PC-9 (cell line): ENCODE measurements at places on chromosomes 7 and 10. TPM values are rescaled to one million over a fixed set of nuclear protein-coding genes. Genes with fewer than 3 reads are reported as not detected.

GRCh38 chr10:6052247-6053221 lies 9.6 kb downstream of the IL2RA start:
- DNase-seq, result peak; percentile 62
- peak overlapping the region; percentile 47; the same call in 1 of the 2 replicates for H3K4me3 ChIP-seq
- H3K27me3 ChIP-seq, result no peaks in the 10 kb centered on the region
- H3K4me1 ChIP-seq, result peaks cover 22% of the 10 kb centered on the region
- H3K27ac ChIP-seq, result peak overlapping the region; percentile 71

DNA sequence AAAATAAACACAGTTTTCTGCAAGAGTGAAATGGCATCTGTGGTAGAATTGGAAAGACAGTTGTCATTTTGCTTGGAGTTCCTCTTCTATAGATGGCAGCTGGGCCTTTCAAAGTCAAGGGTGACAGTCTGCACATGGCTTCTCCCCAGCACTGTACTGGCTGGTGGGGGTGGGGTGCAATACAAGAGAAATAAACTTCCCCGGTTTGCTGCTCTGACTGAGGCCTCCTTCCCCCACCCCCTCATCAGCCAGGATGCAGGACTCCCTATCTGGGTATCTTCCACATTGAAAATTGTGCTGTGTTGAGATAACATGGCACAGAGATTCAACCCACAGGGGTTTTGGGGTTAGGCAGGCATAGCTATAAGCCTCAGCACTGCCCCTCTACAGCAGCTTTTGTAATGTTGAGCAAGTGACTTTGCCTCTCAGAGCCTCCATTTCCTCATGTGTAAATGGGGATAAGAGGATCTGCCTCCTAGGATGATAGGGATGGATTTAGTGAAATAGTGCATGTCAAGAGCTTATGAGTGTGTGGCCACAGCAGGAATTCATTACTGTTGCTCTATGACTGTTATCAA lies 85.8 kb upstream of the WDR11 start:
- no peak overlapping the region for H3K4me3 ChIP-seq
- no peak overlapping the region for H3K27ac ChIP-seq
- no peak for DNase-seq
- H3K27me3 ChIP-seq, result peaks cover 6% of the 10 kb centered on the region

DNA sequence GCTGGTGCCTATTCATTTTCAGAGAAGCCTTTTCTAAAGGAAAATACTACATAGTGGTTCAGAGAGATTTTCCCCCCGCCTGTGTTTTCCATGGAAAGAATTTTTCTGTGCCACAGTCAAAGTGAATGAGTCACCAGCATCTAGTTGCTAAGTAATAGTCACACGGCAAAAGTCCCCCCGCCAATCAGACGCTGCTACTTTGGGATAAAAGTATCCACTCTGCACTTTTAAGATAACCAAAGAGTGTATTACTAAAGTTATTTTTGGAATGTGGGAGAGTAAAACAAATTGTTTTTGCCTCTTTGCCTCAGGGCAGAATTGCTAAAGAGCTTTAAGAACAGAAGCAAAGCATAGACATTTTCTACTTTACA lies 23.5 kb downstream of the ABLIM1 start:
- peak; percentile 95 for DNase-seq
- H3K4me1 ChIP-seq, result peaks cover 73% of the 10 kb centered on the region
- no peaks in the 10 kb centered on the region for H3K36me3 ChIP-seq
- H3K27ac ChIP-seq, result peak overlapping the region; percentile 88
- no peaks in the 10 kb centered on the region for H3K27me3 ChIP-seq

GRCh38 chr7:118153551-118154177 lies 30.3 kb upstream of the LSM8 start:
- no peaks in the 10 kb centered on the region for H3K27me3 ChIP-seq
- H3K4me1 ChIP-seq, result no peaks in the 10 kb centered on the region
- DNase-seq, result no peak
- no peak overlapping the region for H3K4me3 ChIP-seq

- DNase-seq, result no peak
- no peaks in the 10 kb centered on the region for H3K27me3 ChIP-seq
- peaks cover 25% of the 10 kb centered on the region for H3K4me1 ChIP-seq
- no peak overlapping the region for H3K4me3 ChIP-seq
- peak overlapping the region; percentile 72 for H3K27ac ChIP-seq
Observed at GRCh38 chr10:12271210-12271540, 75.2 kb downstream of the CDC123 start.

DNA sequence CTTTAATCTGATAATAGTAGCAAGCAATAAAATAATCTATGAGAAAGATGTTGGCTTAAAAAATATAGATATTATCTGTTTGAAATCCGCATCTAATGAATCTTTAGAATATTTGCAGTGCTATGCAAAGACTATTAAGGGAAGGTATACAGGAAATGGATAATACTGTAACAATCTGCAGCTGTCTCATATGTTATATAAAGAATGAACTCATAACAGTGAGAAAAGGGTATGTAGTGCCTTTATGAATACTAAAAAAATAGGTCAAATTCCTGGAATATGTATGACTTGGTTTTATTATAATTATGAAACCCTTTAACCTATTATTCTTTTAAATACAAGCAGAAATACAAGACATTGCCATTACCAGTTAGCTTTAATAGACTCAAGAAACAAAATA lies 105.1 kb upstream of the GPR22 start:
- H3K4me1 ChIP-seq, result no peaks in the 10 kb centered on the region
- H3K36me3 ChIP-seq, result peaks cover 19% of the 10 kb centered on the region
- H3K4me3 ChIP-seq, result no peak overlapping the region
- no peak for DNase-seq

DNA sequence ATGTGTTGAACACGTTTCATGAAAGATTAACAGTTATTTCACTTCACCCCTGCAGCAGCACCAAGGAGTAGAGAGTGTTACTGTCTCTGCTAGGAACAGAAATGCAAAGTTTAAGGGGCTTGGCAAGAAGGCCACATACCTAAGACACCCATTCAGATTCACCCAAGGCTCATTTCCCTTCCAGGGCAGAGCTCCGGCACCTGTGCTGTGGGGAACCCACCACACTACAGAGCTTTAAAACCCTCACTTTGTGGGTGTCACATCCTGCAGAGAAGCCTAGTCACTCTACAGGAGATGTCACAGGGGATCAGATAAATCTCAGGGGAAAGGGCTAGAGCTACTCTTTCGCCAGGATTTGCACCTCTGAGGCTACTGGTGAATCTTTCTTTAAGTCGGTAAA lies 176.1 kb upstream of the KLF6 start:
- H3K27me3 ChIP-seq, result no peaks in the 10 kb centered on the region
- no peak overlapping the region for H3K4me3 ChIP-seq
- H3K4me1 ChIP-seq, result peaks cover 18% of the 10 kb centered on the region

DNA sequence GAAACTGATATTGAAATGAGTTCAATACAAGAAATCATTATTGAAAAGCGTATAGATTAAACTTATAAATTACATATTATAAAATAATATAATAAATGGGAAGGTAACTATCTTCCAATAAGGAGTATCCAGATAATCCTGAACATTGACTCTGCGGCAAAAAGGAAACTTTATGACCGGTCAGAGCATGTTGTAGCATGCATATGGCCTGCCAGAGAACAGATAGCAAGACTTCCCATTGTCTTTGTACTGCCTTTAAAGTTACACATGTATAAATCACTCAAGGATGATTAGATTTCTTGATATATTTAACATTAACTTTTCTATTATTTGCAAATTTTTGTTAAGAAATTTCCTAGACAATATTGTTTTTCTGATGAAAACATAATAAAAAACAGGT lies 56.2 kb upstream of the ETV1 start:
- no peaks in the 10 kb centered on the region for H3K36me3 ChIP-seq
- no peak for DNase-seq
- no peak overlapping the region for H3K4me3 ChIP-seq
- H3K4me1 ChIP-seq, result no peaks in the 10 kb centered on the region
- no peak overlapping the region for H3K27ac ChIP-seq

NODAL gene
- not detected in 2 replicates for total RNA-seq

IFIT1 gene
- 3.4 TPM in 2 replicates for total RNA-seq
